Stimulated activated CD4-positive, alpha-beta T cell treated with anti-CD3 and anti-CD28 coated beads, Interleukin-1b, Interleukin-23, amount 100 ng/mL, for 4 hours (primary cell): ENCODE measurements at places on chromosomes 5 and 9.

DNA sequence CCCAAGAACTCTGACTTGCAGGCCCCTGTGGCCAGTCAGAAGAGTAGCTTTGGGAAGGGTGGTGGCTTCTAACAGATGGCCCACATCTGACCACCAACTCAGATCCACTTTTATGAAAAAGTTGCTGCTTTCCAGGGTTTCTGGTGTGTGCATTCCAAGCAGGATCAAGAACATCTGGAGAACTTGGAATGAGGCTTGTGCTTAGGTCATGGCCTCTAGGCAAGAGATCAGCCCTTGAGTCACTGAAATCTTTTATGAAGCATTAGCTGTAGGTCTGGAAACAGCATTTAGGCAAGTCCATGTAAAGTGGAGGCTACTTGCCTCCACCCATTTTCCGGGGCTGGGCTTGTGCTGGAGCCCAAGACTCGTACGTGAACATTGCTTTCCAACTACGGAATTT lies 433.3 kb downstream of the SH3GL2 start:
- DNase-seq: no peak

DNA sequence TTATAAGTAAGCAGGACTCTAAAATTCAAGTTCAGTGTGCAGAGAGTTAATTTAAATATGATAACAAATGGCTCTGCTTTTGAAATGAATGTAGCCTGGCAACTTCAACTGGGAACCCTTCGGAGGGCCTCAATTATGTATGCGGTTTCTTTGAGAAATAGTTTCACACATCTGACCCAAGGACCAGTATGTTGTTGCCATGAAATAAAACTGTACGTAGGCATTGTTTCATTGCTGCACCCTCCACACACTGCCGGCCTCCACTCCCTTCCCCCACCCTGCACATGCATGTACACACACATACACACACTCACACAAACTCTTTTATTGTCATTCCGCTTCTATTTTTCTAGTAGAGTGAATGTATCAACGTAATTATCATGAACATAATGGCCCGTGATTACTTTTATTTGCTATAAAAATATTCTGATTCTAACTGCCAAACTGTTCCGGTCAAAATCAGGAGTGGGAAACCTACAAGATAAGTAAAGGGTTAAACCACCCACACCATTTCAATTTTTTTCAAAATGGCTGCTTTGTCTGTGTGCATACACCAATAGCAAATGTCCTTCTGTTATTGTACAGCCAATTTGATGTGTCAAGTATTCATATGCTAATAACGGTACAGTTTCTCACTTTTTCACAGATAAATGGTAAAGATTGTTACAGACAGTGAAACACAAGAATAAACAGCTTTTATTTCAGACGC lies 215.5 kb upstream of the TMEM161B start:
- no peak for DNase-seq

DNA sequence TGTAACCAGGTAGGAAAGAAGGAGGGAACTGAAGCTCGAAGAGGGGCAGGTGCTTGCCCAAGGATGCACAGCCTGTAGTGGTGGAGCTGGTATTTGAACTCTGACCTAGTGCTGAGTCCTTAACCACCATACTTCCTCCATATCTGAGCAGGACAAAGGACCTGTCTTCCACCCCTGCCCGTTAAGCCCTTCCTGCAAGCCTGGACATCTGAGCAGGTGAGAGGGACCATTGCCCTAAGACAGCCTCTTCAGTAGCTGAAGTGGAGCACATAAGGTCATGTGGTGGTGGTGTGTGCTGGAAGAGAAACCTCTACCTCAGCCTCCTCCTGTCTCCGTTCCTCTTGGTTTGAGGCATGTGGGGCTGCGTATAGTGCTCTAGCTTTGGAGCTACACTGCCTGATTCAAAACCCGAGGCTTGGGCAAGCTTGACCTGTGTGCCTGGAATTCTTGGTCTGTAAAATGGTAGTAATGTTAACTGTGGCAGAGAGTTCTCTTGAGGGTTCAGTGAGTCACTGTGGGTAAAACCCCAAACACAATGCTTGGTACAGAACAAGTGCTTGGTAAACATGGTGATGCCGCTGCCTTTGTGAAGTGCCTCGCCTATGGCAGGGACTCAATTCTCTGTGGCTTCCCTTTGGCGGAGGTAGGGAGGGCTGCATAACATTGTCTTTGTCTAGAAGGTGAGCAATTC lies 7.4 kb downstream of the GALNT10 start:
- peak; percentile 40 for DNase-seq

- peak; percentile 2 for DNase-seq
Observed at GRCh38 chr9:75265525-75265972, 177.2 kb downstream of the OSTF1 start.

DNA sequence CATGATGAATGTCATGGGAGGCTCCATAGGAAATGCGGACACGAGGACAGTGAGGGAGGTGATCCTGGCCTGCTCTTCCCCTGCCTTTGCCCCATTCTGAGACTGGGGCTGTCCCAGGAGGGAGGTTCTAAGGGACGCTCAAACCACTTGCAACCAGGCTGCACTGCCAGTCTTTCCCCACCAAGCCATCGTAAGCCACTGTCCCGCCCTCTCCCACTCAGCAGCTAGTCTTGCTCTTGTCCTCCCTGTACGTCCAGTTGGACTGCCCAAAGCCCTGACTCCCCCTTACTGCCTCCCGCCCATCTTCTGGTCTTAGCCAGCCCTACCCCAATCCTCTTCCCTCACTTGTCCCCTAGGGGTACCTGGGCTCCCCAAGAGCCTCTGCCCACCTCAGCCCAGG lies 115.7 kb downstream of the FSTL4 start:
- no peak for DNase-seq

- DNase-seq: no peak
Observed at GRCh38 chr5:82276800-82277612, 1.1 kb downstream of the RPS23 start.

GRCh38 chr9:11546231-11546630 lies 933.4 kb upstream of the PTPRD start:
- DNase-seq: no peak

- no peak for DNase-seq
Observed at GRCh38 chr9:115883467-115884329, 269.9 kb upstream of the PAPPA start.

GRCh38 chr9:129208207-129209032 lies 30.4 kb upstream of the IER5L start:
- peak; percentile 26 for DNase-seq

DNA sequence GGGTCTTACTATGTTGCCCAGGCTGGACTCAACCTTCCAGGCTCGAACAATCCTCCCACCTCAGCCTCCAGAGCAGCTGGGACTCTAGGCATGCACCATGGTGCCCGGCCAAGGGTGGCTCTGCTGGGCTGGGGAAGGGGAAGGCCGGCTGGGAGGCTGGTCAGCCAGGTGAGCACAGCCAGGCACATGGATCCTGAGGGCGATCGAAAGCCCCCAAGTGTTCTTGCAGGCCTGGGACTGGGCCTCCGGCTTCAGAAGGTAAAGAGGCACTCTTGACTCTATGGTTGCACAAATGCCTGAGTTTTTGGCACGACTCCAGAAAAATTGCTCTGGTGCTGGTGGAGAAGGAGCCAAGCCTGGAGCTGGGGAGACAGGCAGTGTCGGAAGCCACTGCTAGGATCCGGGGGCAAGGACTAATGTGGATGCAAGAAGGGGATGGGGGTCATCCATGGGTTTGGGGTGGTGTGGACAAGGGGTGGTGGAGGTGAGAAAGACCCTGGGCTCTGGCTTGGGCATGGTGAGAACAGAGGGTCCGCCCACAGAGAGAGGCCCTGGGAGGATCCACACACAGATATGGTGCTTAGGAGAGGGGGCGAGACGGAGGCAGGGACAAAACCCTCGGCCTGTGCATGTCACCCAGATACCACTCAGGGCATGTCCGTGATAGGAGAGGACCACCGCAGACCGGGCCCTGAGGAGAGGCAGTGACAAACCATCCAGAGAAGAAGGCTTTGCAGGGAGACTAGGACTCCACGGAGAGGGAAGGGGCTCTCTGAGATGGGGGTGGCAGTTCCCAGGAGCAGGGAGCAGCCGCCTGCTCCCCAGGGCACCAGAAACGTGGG lies 51.1 kb upstream of the COL5A1 start:
- DNase-seq: no peak

GRCh38 chr9:97573482-97574073 lies 59.6 kb downstream of the TSTD2 start:
- no peak for DNase-seq

DNA sequence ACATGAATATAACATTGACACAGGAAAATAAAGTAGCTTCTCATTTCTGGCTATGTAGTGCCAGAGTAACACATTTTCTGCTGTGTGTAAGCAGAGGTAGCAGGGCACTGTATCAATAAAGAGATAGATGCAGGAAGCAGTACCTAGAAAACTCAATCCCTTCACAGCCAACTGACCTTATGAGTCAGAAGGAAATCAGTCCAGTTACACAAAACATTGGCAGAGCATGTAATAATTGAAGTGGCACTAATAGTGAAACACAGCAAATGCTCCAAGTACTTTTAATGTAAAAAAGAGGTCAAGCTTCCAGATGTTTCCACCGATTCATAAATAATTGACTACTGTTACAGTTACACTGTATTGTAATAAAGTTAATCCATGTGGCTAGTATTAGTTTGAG lies 706.6 kb downstream of the EFNA5 start:
- no peak for DNase-seq

DNA sequence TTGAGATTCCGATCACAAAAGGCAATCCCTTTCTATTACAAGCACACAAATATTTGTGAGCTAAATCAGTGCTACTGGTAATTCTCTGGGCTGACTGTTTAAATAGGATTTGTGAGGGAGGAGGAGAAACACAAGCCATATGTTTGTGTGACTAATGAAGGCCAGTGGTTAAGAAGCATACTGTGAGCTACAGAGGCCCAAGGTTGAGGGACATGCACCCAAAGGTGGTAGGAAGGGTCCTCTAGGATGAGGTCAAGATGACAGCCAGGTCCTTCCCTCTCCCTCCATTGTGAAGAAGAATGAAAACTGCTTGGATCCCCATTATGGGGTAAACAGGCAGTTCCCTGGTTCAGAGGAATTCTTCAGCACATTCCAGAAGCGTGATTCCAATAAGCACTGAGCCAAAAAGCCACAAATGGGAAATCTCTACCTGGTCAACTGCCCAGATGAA lies 83.9 kb downstream of the SPOCK1 start:
- DNase-seq: no peak

- DNase-seq: no peak
Observed at GRCh38 chr5:171367424-171368370, 20.0 kb upstream of the NPM1 start.

DNA sequence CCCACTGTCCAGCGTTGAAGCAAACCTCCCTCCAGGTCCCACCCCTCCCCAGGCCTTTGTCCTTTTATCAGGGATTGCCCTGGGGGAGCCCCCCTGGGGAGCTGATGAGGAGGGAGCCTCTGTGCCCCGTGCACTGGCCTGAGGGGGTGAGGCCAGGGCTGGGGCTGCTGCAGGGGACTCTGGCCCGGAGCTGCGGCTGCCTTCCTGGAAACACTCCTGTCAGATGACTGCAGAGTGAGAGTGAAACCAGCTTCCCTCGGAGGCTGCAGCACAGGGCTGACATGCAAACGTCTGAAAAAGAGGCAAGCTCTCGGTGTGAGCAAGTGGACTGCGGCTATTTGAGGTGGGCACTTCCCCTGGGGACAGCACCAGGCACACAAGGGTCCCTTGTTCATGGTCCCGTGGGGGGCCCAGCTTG lies 4.6 kb upstream of the TRAF2 start:
- no peak for DNase-seq

DNA sequence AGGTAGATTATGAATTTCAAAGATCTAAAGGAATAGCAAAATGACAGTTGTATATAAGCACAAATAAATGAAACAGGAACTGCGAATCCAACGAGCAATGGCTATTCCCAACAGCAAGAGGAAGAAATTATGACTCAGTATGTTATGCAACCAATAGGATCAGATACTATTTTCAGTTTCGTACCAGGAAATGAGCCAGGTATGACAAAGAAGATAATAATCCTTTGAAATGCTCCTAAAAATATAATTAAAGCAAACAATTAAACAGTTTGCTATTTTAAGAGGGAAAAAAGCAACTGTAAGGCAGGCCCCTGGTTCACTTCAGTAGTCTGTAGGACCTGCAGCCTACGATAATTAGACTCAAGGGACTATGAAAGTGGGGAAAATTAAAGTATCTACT lies 58.9 kb downstream of the AUH start:
- no peak for DNase-seq

DNA sequence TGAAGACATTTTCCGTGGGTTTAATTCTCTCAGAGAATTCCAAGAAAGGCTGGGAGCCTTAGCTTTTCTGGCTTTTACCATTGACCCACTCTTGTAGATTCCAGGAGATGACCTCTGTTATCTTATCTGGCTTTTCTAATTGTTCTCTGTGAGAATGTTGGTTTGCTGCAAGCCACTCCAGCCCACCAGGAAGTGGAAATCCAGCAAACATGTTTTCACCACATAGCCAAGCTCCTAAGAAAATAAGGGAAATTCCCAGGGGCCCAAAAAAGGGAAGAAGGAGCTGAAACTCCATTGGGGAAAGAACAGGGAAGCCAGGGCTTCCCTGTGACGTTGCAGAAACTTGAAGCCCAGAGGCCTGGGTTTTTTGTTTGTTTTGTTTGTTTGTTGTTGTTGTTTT lies 19.7 kb downstream of the GPR107 start:
- DNase-seq: no peak

DNA sequence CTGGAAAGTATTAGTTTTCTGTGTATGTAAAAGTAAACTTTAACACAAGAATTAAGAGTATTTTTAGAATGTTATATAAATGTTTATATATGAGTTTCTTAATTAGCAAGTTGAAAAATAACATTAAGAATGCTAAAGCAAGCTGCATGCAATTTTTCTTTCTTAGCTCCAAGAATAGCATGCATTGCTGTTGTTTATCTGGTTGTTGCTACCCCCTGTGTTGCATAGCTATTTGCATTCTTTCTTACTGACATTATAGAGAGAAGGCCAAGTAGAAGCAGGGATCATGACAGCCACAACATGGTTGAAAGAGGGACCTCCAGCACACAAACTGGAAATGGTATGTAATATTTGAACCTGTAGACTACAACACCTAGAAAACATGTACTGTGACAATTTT lies 94.8 kb downstream of the ERCC6L2 start:
- no peak for DNase-seq

- no peak for DNase-seq
Observed at GRCh38 chr9:126788634-126789349, 16.0 kb upstream of the ZBTB43 start.

- DNase-seq: no peak
Observed at GRCh38 chr9:100466171-100466828, 6.6 kb upstream of the TMEFF1 start.
